ENCODE measurements at places on chromosomes 6 and 20.

GRCh38 chr6:170023620-170024521, 267.0 kb downstream of the DLL1 start:
- no peak for DNase-seq

- peak; percentile 14 for DNase-seq
Observed at GRCh38 chr6:90074161-90074850, 180.0 kb downstream of the GJA10 start.

GRCh38 chr6:65557224-65557623, 149.8 kb downstream of the EYS start:
- no peak for DNase-seq

DNA sequence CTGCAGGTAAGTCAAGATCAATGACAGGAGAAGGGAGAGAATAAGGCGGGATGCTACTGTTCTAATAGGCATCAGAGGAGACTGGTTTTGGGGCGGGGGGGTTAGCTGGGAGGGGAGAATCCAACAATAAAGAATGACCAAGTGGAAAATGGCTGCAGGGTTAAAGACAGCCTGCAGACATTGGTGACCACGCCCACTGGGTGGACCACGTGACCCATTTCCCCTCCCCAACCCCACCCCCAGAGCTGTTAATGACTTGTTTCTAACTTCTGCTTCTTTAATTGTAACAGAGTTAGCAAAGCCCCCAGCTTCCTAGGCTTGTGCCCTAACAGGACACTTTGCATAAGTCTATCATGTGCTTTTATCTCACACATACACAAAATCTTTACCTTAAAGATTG, 344.5 kb downstream of the KIF16B start:
- DNase-seq, result no peak

- peak; percentile 81 for DNase-seq
Observed at GRCh38 chr6:145643760-145644159, 91.6 kb downstream of the EPM2A start.

- DNase-seq, result no peak
Observed at GRCh38 chr6:12333128-12333527, 43.0 kb downstream of the EDN1 start.

GRCh38 chr20:22160101-22160652, 424.2 kb downstream of the FOXA2 start:
- DNase-seq, result no peak

GRCh38 chr6:109561844-109562243, 78.8 kb upstream of the ZBTB24 start:
- no peak for DNase-seq

DNA sequence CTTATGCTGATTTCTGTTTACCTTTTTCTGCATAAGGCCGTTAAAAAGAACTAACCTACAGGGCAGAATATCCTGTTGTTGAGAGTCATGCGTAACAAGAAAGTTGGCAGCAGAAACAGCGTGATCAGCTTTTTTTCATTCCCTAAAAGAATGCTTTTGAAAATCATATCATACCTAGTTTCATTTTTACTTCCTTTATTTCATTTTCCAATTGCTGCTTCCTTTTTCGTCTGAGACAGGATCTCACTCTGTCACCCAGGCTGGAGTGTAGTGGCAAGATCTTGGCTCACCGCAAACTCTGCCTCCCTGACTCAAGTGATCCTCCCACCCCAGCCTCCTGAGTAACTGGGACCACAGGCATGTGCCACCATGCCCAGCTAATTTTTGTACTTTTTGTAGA, 4.1 kb downstream of the CALHM6 start:
- no peak for DNase-seq

- no peak for DNase-seq
Observed at GRCh38 chr20:63004607-63005364, 2.0 kb downstream of the BHLHE23 start.

- DNase-seq, result no peak
Observed at GRCh38 chr20:13099676-13100075, 90.9 kb downstream of the SPTLC3 start.

DNA sequence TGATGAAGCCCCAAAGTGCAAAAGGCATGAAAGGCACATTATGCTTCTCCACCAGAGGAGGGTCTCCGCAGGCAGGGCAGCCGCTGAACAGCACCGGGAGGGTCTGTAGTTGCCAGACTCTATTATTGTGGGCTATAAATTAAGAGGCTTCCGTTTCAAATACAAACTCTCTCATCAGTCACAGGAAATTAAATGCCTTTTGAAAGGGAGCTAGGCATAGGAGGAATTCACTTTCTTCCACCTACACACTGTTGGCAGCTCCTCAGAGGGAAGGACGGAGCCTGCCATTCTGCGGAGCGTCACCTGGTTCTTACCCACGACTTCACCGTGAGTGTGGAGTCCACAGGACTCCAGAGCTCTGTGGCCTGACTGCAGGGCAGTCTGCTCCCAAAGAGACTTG, 140.8 kb upstream of the AGPAT4 start:
- DNase-seq, result no peak

- DNase-seq, result no peak
Observed at GRCh38 chr6:16059496-16059895, 69.4 kb upstream of the MYLIP start.

DNA sequence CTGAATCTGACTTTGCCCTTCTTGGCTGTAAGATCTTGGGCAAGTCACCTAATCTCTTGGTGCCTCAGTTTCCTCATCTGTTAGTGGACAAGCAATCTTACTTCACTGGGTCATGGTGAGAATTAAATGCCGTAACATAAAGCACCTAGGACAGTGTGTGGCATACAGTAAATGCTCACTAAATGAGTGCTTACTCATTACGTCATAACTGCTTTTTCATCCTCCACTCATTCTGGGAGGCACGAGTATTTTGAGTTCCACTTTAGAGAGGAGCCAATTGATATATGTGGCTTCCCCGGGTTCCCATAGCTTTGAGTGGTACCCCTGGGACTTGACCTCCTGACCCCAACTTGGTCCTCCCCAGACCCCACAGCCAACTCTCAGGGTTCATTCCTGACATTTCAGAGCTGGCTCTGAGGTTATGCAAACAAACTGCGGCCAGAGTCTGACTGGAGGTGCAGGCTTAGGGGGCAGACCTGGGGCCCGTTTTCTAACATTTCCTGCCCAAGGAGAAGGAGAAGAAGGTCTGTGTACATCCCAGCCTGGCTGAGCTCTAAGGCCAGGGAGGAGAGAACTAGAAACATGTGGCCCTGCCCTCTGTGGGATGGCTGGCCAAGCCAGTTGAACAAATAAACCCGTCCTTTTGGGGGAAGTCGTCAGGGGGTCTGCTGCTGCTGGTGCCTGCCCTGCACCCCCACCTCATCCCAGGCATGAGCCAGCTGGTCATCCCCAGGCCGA, 5.8 kb downstream of the ANGPT4 start:
- no peak for DNase-seq

- DNase-seq, result no peak
Observed at GRCh38 chr6:108030211-108030610, 44.3 kb downstream of the OSTM1 start.

GRCh38 chr6:10451828-10452509, 37.1 kb upstream of the TFAP2A start:
- DNase-seq, result peak; percentile 30

GRCh38 chr20:37364927-37365272, 19.0 kb downstream of the SRC start:
- DNase-seq, result no peak

- DNase-seq, result no peak
Observed at GRCh38 chr20:16554766-16555543, 18.3 kb downstream of the KIF16B start.

GRCh38 chr6:107101211-107101610, 14.1 kb downstream of the BEND3 start:
- no peak for DNase-seq

GRCh38 chr6:392441-393390, 1.2 kb downstream of the IRF4 start:
- DNase-seq, result peak; percentile 8

DNA sequence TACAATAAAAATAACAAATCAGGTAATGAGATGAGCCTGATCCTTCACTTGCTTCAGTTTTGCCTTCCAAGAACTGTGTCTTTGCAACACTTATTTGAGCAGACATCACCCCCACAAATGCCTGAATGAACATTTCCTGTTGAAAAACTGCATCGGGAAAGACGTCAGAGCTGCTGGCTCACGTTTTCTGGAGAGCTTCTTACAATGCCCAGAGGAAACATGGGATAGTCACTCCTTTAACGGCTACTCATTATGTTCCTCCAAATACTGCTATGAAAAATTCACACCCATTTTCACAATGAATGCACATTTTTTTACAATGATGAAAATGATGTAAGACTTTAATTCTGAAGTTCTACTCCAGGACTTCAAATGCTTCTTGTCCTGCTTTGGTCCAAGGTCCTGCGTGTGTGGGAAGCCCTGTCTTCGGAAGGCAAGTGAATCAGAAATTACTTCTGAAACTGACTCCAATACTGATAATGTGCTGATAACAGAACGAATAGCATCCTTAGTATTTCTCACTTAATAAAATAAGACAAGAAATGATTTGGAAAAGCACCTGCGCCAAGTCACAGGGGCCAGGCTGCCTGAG, 238.0 kb downstream of the ANKRD60 start:
- DNase-seq, result peak; percentile 52

- no peak for DNase-seq
Observed at GRCh38 chr6:84773431-84774156, 9.2 kb upstream of the TBX18 start.

DNA sequence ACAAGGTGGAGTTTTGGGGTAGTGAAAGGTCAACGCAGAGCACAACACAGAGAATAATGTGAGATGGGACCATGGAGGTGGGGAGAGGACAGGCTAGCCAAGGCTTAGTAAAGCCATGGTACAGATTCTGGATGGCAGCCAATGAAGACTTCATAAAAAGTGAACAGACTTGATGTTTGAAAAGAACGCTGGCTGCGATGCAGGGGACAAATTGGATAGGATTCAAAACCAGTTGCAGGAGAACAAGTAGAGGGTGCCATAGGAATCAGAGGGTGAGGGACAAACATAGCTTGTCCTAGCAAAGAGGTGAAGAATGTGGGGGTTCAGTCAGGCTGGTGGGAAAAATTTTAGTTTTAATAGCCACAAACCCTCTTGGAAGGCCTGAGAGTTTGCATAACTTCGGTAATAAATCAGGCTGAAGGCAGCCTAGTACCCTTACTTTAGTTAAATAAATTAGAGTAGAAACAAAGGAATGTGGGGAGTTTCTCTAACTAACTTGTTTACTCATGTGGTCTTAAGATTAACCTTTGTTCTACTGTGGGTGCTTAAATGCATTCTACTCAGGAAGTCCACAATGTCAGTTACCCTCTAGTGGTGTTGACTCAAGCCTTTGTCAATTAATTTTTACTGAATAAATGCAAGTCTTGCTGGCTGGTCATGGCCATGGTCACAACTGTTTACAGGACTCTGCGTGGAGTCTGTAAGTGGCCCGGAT, 216.4 kb downstream of the C6orf118 start:
- no peak for DNase-seq

DNA sequence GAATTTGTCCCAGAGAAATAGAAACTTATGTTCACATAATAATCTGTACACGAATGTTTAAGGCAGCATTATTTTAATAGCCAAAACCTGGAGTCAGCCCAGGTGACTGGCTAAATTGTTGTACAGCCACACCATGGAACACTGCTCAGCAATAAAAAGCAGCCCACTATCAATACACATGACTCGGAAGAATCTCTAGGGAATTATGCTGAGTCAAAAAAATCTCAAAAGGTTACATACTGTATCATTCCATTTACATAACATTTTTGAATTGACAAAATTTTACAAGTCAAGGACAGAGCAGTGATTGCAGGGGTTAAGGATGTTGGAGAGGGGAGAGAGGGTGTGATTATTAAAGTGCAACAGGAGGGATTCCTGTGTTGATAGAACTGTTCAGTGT, 163.4 kb downstream of the UBE3D start:
- peak; percentile 57 for DNase-seq

- DNase-seq, result no peak
Observed at GRCh38 chr6:144262470-144263369, 22.4 kb upstream of the UTRN start.

- DNase-seq, result no peak
Observed at GRCh38 chr20:51463998-51464397, 78.5 kb downstream of the NFATC2 start.

DNA sequence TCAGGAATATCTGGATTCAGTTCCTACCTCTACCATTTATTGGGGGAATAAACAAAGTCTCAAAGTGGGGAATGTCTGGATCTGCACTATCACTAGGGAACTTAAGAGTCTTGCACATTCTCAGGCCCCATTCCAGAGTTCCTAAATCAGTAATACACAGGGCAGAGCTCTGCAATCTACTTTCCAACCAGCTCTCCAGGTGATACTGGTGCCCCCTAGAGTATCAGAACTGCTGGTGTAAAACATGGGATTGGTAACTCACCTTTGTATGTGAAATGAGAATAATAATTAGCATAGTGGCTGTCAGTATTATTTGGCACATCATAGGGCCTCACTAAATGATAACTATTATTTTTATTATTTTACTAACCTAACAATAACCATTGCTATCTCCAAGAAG, 278.8 kb upstream of the IMPG1 start:
- no peak for DNase-seq

DNA sequence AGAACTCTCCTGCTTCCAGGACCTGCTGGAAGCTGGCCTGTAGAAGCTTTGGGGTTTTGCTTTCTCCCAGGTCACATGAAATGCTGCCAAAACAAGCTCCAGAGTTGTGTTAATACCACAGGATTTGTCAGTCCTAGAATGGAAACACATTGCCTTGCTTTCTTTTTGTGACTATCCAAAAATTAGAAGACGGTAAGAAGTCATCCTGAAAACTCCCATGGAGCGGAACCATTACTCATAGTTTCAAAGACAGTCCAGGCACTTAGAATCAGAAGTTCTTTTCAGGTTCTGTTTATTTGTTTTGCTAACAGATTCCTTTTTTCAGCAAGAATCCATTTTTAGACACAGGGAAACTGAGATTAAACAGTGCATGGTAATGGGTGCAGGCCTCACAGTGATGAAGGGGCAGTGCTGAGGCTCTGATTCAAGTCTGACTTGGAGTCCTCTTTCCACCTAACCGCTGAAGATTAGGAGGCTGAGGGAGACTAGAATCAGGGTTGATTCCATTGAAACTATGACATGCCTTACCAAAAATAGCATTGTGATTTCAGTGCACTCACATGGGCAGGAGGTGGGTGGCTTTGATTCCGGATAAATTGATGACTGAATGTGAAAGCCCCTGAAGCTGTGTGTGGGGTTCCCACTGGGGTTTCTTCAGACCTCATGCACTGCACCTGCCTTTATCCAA, 72.2 kb upstream of the NAA20 start:
- DNase-seq, result peak; percentile 61

GRCh38 chr6:31831350-31832215, 4.0 kb downstream of the HSPA1B start:
- DNase-seq, result no peak

GRCh38 chr20:34581341-34582184, 23.0 kb downstream of the MAP1LC3A start:
- peak; percentile 61 for DNase-seq

- DNase-seq, result no peak
Observed at GRCh38 chr20:45758096-45758495, 33.6 kb downstream of the WFDC3 start.

Measured in fibroblast of mammary gland (primary cell).